GM23338 (cell line): ENCODE measurements at places on chromosomes 3 and 15. TPM values are rescaled to one million over a fixed set of nuclear protein-coding genes. Genes with fewer than 3 reads are reported as not detected.

- no peak overlapping the region for H3K27ac ChIP-seq
- no peaks in the 10 kb centered on the region for H3K27me3 ChIP-seq
- H3K4me3 ChIP-seq: no peak overlapping the region
- no peaks in the 10 kb centered on the region for H3K4me1 ChIP-seq
- DNase-seq: no peak
These were observed 17.6 kb downstream of the CHDH start for GRCh38 chr3:53828581-53828980.

GRCh38 chr3:56042326-56042951, 425.8 kb downstream of the ERC2 start:
- H3K4me3 ChIP-seq: no peak overlapping the region
- peak; percentile 78 for DNase-seq
- no peaks in the 10 kb centered on the region for H3K27me3 ChIP-seq

- H3K4me3 ChIP-seq: no peak overlapping the region
- no peaks in the 10 kb centered on the region for H3K36me3 ChIP-seq
- no peak for DNase-seq
- peaks cover 20% of the 10 kb centered on the region for H3K4me1 ChIP-seq
These were observed 5.0 kb downstream of the CMTM8 start for GRCh38 chr3:32243519-32243918.

DNA sequence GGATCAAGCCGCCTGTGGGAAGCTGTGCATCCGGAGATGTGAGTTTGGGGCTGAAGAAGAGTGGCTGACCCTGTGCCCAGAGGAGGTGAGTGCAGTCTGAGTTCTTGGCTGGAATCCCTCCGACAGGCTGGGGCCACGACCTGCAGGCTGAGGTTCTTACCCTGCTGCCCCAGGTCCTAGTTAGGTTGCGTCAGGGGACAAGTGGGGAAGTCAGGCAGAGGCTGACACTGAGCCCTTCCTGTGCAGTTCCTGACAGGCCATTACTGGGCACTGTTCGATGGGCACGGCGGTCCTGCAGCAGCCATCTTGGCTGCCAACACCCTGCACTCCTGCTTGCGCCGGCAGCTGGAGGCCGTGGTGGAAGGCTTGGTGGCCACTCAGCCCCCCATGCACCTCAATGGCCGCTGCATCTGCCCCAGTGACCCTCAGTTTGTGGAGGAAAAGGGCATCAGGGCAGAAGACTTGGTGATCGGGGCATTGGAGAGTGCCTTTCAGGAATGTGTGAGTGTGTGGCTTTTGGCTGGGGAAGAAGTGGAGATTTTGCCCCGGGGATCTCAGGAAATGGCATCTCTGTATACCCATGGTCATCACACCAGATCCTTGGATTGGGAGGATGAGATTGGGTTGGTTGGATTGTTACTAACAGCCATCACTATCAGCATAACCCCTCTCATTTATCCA, 1.3 kb downstream of the PPM1M start:
- H3K27me3 ChIP-seq: peaks cover 44% of the 10 kb centered on the region
- H3K36me3 ChIP-seq: peaks cover 2% of the 10 kb centered on the region; the same call in 1 of the 2 replicates
- no peak overlapping the region for H3K27ac ChIP-seq
- peak overlapping the region; percentile 74; the same call in 1 of the 2 replicates for H3K4me3 ChIP-seq

DNA sequence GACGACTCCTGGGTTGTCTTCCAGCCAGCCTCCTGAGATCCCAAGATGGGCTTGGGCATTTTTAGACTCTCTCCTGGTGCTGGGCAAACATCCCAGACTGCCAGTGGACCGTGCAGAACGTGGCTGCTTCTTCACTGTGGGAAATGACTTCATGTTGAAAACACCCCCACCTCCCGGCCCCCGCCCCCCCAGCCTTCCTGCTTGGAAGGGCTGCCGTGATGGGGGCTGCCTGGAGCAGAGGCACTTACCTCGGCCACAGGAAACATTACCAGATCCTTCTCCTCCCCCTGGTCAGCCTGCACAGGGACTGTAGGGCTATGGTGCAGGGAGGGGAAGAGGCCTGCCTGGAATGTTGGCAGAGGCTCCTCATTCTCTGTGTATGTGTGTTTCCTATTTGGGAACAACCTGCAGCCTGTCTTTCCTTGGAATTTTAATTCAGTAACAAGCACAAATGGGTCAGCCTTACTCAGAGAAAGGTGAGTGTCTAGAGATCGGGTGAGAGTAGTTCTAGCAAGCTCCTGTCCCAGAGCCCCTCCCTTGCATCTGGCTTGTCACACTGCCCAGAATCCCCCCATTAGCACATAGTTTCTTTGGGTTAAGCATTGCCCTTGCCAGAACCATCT, 90.8 kb downstream of the ANP32A start:
- H3K27ac ChIP-seq: no peak overlapping the region
- H3K27me3 ChIP-seq: no peaks in the 10 kb centered on the region
- no peak for DNase-seq
- no peaks in the 10 kb centered on the region for H3K36me3 ChIP-seq

- H3K27ac ChIP-seq: no peak overlapping the region
- no peak overlapping the region for H3K4me3 ChIP-seq
- H3K27me3 ChIP-seq: no peaks in the 10 kb centered on the region
- DNase-seq: no peak
These were observed 55.2 kb downstream of the IQSEC1 start for GRCh38 chr3:13018043-13018451.

Gene GOLGA6B
- total RNA-seq: not detected in 2 replicates

DNA sequence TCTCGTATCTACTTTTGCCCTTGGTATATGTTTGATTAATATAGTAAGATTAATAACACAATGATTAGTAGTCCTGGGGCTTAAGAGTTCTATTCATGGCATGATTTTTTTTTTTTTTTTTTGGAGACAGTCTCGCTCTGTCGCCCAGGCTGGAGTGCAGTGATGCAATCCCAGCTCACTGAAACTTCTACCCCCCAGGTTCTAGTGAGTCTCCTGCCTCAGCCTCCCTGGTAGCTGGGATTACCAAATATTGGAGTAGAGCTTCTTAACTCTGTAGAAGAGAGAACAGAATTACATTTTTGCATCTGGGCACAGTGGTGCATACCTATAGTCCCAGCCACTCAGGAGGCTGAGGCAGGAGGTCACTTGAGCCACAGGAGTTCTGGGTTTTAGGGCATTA, 58.9 kb downstream of the RAB7A start:
- H3K4me1 ChIP-seq: peaks cover 28% of the 10 kb centered on the region
- no peaks in the 10 kb centered on the region for H3K36me3 ChIP-seq
- H3K27ac ChIP-seq: no peak overlapping the region
- H3K27me3 ChIP-seq: no peaks in the 10 kb centered on the region

- H3K4me3 ChIP-seq: no peak overlapping the region
- no peak for DNase-seq
- no peaks in the 10 kb centered on the region for H3K27me3 ChIP-seq
- peak overlapping the region; percentile 24; the same call in 1 of the 2 replicates for H3K27ac ChIP-seq
These were observed 21.9 kb downstream of the AKAP13 start for GRCh38 chr15:85402195-85402881.

Gene SCN5A
- 8.2 and 10.6 TPM in 2 replicates for total RNA-seq

Gene DIPK2A
- total RNA-seq: 38.5 and 44.8 TPM in 2 replicates

Gene EFHB
- 0.35 and 1.0 TPM in 2 replicates for total RNA-seq

- no peaks in the 10 kb centered on the region for H3K27me3 ChIP-seq
- no peaks in the 10 kb centered on the region for H3K36me3 ChIP-seq
- DNase-seq: no peak
- no peak overlapping the region for H3K27ac ChIP-seq
- H3K4me3 ChIP-seq: no peak overlapping the region
- peaks cover 11% of the 10 kb centered on the region; the same call in 1 of the 2 replicates for H3K4me1 ChIP-seq
These were observed 1.9 kb downstream of the VILL start for GRCh38 chr3:37992271-37993066.

DNA sequence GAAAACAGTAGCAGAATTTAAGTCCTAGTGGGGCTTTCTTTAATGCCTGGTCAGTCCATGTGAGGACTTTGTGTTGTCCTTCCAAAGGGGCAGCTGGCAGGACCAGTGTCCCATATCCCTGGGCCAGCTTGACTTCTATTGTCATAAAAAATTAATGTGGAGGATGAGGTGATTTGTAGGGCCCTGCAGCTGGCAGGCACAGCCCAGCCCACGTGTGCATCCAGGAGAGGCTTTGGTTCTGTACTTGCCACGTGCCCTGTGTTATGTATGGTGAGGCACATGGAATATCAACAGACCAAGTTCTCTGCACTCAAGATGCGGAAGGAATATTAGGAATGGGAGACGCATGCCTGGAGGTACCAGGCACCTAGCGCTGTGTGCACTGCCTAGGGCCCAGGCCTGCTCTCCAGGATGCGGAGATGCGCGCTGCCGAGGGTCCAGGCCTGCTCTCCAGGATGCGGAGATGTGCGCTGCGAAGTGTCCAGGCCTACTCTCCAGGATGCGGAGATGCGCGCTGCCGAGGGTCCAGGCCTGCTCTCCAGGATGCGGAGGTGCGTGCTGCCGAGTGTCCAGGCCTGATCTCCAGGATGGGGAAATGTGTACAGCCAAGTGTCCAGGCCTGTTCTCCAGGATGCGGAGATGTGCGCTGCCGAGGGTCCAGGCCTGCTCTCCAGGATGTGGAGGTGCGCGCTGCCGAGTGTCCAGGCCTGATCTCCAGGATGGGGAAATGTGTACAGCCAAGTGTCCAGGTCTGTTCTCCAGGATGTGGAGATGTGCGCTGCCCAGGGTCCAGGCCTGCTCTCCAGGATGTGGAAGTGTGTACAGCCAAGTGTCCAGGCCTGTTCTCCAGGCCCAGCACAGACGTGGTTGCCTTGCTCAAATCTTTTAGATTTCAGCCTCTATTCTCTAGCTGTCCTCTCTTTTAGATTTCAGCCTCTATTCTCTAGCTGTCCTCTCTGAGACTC, 183.3 kb upstream of the ROPN1 start:
- H3K27ac ChIP-seq: no peak overlapping the region
- no peak overlapping the region for H3K4me3 ChIP-seq
- H3K36me3 ChIP-seq: no peaks in the 10 kb centered on the region
- no peaks in the 10 kb centered on the region for H3K4me1 ChIP-seq
- no peaks in the 10 kb centered on the region for H3K27me3 ChIP-seq

DNA sequence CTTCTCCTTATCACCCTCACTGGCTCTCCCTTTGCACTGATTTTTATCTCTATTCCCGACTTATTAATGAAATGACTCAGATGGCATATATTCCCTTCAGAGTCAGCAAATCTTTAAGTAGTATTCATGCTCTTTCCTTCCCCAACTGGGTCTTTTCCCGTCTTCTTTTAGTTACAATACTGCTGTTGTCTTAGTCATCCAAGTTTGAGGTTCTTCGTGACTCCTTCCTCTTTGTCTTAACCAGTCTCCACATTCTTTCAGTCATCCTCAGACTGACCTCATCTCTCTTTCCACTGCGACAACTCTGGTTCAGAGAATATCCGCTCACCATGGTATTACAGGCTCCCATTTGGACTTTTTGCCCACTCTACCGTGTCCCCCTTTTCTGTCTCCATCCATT, 12.4 kb downstream of the WDR5B start:
- no peak overlapping the region for H3K4me3 ChIP-seq
- H3K4me1 ChIP-seq: no peaks in the 10 kb centered on the region

DNA sequence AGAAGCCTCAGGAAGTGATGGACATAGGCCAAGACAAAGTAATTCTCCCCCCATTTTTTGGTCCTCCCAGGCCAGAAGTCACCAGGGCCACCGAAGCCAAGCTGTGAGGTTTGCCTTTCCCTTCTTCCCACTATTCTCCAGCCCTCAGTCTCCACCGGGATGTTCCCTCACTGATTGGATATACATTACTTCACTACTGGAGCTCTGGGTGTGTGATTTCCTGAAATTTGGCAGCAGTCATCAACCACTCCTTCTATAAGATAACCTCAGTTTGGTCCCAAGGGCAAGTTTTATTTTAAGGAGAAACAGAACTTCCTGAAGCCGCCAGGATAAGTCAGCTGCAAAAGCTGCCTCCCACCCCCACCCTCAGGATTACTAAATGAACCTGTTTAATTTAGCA, 11.3 kb downstream of the SLCO2A1 start:
- DNase-seq: no peak
- H3K4me1 ChIP-seq: no peaks in the 10 kb centered on the region
- no peak overlapping the region for H3K27ac ChIP-seq
- H3K4me3 ChIP-seq: no peak overlapping the region
- no peaks in the 10 kb centered on the region for H3K27me3 ChIP-seq

GRCh38 chr15:58257776-58258325, 119.7 kb downstream of the AQP9 start:
- H3K4me3 ChIP-seq: no peak overlapping the region
- no peaks in the 10 kb centered on the region for H3K27me3 ChIP-seq
- no peak for DNase-seq
- peaks cover 15% of the 10 kb centered on the region for H3K4me1 ChIP-seq
- no peaks in the 10 kb centered on the region for H3K36me3 ChIP-seq

Gene RPL39L
- 70.6 and 73.8 TPM in 2 replicates for total RNA-seq

GRCh38 chr15:94887391-94887790, 656.0 kb downstream of the MCTP2 start:
- H3K4me1 ChIP-seq: no peaks in the 10 kb centered on the region
- DNase-seq: no peak
- H3K27me3 ChIP-seq: no peaks in the 10 kb centered on the region

DNA sequence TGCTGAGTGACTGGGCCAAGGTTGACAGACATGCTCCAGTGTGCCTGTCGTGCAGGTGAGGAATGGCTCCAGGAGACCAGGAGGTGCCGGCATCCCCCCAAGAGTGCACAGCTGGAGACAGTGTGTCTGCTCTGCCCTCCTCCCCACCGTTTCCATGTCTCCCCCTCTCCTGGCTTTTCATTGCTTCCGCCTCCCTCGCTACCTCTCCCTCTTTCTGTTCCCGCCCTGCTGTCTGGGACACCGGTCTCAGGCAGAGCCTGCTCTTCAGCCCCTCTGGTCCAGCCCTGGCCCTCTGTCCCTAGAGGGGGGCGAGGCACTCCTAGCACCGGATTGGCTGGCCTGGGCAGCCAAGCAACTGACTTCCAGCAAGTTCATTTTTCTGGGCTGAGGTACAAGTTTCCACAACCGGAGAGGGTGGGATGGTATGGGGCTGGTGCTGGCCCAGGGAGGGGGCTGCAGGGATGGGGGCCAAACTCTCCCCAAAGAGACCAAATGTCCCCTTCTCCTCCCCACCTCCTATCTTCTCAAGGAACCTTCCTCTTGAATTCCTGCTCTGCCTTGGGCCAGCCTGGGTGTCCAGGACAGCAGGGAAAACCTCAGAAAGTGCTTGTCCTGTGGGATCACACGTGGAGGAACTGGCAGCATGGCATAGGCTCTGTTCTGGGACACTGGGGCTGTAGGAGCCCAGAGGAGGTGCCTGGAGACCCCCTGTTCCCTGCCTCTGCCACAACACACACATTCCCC, 32.6 kb downstream of the PRKCD start:
- no peaks in the 10 kb centered on the region for H3K36me3 ChIP-seq
- H3K4me1 ChIP-seq: peaks cover 13% of the 10 kb centered on the region
- H3K27ac ChIP-seq: 0 out of 2 replicates have a peak overlapping the region, but pooled peaks have one; percentile 32
- H3K4me3 ChIP-seq: no peak overlapping the region
- H3K27me3 ChIP-seq: no peaks in the 10 kb centered on the region
- DNase-seq: no peak

DNA sequence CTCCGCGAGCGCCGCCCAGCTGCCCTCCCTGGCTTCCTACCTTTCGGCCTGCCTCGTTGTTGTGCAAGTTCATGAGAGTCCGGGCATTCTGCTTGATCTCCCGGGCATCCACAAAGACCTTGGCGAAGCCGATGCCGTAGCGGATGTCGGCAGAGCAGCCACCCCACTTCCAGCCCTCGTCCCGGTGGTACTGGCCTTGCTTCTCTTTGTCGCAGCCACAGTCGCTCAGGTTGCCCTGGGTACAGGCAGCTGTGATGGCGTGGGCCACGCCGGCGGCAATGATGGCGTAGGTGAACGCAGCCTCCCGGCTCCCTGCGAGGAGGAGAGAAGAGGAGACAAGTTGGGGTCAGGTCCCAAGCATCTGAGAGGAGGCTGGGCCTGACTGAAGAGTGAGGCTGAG, 25.4 kb downstream of the WNT7A start:
- no peak for DNase-seq
- H3K4me3 ChIP-seq: no peak overlapping the region
- no peaks in the 10 kb centered on the region for H3K27me3 ChIP-seq
- no peaks in the 10 kb centered on the region for H3K4me1 ChIP-seq
- H3K27ac ChIP-seq: no peak overlapping the region
- H3K36me3 ChIP-seq: no peaks in the 10 kb centered on the region

Gene SNURF
- total RNA-seq: 54.0 and 63.6 TPM in 2 replicates
